Activated T-helper 1 cell treated with Interleukin-2 at 50 U/mL for 16 hours (primary cell): ENCODE measurements at places on chromosomes 16 and 17.
A peak's percentile ranks its signal among the peaks of the same experiment; 100 is the strongest.

- DNase-seq = no peak
These were observed 24.7 kb downstream of the CDIP1 start for GRCh38 chr16:4513881-4514280.

DNA sequence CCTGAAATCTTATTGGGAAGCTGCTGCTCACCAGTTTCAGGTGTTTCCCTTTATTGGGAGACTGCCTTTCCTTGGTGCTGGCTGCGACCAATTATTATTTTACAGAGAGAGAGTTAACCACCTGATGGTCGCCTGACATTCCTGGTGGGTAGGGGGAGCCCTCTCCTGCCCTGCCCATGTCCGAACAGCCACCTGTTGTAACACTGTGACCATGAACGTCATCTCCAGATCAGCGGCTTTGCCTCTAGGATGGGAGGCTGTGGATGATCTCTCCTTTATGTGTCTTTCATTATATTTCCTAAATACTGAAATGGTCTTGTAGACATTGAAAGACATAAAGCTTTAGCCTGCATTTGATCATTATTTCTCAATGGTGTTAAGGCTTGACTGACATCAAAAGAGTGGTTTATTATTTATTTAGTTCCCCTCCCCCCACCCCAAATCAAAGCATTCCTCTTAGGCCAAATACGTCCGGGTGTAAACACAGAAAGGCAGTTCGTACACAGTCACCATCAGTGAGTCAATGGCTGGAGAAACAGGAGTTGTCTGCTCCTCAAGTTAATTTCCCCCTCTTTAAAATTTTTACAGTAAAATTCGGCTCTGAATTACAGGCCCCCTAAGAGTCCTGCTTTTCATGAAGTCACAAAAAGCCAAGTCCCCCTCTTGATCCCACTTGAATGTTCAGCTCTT, 57.8 kb upstream of the CACNG5 start:
- no peak for DNase-seq

- DNase-seq = no peak
These were observed 91.7 kb downstream of the BCAS3 start for GRCh38 chr17:60769327-60769726.

- DNase-seq = no peak
These were observed 307.5 kb upstream of the DYNLRB2 start for GRCh38 chr16:80233097-80233835.

DNA sequence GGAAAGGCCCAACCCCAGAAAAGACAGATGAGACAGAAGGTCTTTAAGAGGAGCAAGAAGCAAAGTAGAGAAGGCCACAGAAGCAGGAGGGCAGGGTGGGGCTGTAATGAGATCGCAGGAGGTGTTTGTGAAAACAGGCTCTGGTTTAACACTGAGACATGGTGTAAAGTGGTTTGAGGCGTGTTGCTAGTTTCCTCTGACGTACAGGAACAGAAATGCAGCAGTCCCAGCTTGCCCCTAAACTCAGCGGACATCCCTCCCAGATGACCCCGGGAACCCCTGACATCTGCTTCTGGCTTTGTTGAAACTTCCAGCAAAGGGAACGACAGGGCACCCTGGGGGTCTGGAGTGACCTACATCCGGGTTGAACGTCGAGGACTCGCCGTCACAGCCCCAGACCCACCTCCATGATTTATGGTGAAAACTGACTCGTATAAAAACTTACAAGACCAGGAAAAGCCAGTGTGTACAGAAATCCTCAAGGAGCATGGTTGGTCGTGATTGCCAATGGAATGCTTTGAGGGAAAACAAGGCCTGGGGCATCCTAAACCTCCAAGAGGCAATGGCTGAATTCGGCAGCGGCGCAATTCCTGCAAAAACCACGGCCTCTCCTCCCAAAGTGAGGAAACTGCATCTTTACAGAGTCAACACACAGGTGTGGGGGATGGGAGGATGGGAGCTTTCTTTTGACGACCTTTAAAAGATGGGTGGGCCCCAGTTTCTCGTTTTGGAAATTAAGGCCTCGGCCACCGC, 25.8 kb downstream of the LITAF start:
- DNase-seq = peak; percentile 55

DNA sequence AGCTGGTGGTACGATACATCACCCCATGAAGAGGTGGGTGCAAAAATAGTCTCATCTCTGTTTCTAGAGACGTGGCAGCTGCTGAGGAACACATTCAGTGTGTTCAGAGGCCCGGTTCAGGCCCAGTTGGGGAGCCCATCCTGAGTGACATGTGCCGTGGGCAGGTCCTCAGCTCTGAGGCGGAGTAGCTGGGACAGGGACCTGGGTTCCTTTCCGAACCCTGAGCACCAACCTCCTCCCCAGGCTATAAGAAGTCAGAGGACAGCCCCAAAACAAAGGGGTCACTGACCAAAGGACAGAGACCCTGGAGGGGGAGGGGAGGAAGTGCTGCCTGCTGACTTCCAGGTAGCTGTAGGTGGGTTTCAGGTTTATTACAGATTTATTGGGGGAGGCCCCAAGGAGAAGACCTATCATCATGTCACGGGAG, 5.1 kb downstream of the LDHD start:
- DNase-seq = no peak
